ENCODE measurements at places on chromosomes 6 and 20.

GRCh38 chr20:58416835-58417234 lies 27.8 kb downstream of the VAPB start:
- no peak for DNase-seq

GRCh38 chr6:163338671-163339405 lies 75.7 kb upstream of the QKI start:
- DNase-seq = no peak

DNA sequence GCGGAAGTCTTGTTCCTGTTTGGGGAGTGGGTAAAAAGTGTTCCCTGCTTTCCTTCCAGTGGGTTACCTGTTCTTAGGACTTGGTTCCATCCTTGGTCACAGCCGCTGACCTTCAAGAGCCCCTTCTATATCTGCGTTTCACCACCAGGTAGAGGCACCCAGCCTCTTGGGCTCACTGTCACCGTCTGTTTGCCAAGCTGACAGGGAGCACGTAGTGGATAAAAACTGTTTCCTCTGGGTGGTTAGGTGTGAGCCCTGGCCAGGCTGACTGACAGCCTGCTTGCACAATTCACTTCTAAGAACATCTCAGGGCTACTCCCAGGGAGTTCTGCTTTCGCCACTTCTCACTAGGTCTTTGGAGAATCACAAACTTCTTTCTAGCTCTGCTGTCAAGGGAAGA lies 1.8 kb upstream of the JPH2 start:
- no peak for DNase-seq

DNA sequence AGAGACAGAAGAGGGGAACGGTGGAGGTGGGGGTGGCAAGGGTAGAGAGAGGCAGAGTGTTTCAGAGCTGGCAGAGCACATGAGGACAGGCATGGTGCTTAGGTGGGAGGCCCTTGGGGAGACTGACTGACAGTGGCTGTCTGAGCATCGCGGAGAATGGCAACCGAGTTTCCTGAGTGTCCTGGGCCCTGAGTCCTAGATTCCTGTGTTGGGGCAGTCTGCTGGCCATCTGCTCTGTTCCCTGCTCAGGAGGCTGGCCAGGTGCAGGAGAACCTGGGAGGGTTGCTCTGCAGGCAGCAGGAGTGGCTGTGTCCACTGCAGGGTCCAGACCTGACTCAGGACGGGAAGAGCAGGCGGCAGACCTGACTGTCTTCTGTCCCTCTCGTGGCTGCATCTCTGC lies 248.9 kb downstream of the LRFN2 start:
- DNase-seq = no peak

- DNase-seq = no peak
Observed at GRCh38 chr20:9130521-9130920, 61.6 kb downstream of the PLCB4 start.

- no peak for DNase-seq
Observed at GRCh38 chr6:91569071-91569470, 982.2 kb upstream of the MAP3K7 start.

DNA sequence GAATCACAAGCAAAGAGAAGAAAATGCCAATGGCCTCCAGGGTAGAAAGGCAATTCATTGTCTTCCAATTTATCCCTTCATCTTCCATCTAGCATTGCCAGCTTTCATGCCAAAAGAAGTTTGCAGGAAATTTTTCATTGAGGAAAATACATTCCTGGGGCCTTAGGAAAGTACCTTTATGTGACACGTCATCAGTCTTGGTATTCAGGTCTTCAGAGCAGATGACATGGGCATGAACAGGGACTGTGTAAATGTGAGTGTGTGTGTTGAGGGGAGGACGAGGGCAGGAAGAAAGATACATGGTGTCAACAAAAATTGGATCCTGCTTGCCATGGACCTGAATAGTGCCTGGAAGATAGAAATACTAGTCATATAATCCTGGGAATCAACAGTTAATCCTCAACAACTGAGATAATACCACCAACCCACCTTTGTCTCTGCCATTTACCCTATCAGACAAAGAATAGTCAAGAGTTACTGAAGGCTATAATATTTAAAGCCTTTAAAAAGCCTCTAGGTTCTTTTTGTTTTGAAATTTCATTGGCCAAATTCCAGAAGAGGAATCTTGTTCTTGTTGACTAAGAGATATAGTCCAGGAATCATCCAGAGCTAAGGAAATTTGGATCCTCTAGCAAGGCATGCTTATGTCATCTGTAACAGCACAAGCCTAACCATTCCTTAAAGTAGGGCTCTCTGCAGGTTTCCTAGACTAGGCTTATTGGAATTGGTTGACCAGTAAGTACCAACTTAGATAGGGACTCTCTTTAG lies 405.8 kb upstream of the SASH1 start:
- DNase-seq = no peak

DNA sequence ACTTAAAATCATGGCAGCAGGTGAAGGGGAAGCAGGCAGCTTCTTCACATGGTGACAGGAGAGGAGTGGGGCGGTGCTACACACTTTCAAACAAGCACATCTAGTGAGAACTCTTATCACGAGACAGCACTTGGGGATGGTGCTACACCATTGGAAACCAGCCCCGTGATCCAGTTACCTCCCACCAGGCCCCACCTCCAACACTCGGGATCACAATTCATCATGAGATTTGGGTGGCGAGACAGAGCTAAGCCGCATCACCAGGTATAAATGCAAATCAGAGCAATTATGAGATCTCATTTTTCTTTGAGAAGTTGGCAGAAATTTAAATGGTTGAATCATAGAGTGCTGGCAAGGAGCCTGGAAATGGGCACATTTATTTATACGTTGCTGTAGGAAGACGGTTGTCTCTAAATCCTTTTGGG lies 31.4 kb downstream of the IGF2R start:
- DNase-seq = no peak

DNA sequence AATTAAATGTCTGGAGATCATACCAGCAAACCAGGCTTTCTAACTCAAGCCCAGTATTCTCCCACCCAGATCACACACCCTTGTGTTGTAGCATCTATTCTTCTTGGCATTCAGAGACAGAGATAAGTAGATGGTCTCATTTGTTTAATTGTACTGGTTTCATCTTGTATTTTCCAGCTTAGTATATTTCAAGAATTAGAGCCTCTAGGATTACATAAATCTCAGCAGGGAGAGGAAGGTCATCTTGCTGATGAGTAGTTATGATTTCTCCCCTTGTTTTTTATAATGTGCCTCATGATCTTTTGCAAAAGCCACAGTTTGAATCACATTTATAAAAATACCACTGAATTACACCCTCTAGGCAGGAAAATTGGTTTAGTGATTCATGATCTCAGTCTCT lies 106.6 kb upstream of the NRSN1 start:
- no peak for DNase-seq

DNA sequence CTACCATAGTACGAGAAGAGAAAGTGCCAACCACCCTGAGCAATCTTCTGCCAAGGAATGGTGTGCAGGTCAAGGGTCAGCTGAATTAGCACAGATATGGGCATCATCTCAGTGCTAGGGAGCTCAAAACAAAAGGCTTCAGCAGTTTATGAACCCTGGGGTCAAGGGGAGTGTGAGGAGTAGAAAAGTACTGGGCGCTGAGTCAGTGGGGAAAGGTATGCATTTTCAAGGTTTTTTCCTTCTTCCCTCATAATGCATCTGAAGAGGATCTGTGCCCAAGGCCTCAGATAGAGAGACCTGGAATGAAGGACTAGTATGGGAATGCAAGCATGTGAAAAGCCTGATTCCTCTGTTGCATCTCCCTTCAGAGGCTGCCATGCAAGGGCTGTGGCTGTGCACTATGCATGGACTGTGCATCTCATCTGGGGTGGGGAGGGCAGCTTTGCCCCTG lies 81.7 kb downstream of the PERP start:
- DNase-seq = no peak

DNA sequence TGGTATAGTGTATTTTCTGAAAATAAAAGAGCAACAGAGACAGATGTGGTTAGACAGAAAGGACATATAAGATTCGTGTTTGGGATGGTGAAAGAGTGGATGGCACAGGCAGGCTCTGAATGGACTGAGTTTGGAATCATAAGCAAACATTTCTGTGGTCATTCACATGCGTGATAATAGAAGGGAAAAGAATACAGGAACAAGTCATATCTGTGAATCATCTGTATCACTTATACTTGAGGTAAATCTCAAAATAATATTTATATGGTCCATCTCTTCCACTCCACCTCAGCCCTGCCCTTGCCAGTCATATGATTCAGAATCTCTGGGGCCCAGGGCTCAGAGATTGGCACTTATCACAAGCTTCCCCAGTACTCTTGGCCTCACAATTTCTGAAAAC lies 535.1 kb downstream of the BCKDHB start:
- no peak for DNase-seq

GRCh38 chr6:121944354-121944753 lies 455.1 kb upstream of the HSF2 start:
- no peak for DNase-seq

DNA sequence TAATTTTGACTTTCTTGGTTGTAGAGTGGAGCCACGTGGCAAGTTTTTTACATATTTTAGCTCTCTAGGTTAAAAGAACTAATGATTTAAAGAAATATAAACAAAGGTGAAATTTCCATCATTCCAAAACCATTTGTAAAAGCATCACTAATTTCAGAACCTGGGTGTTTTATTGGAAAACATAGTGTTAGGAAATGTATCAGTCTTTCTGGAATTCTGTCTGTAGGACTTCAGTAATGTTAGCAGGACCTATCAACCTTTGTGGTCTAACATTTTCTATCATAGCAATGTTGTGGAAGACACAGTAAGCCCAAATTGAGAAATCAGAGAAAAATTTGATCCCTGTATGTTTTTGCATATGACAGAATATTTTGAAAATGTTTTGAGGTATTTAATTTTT lies 28.3 kb downstream of the L3MBTL3 start:
- DNase-seq = no peak

DNA sequence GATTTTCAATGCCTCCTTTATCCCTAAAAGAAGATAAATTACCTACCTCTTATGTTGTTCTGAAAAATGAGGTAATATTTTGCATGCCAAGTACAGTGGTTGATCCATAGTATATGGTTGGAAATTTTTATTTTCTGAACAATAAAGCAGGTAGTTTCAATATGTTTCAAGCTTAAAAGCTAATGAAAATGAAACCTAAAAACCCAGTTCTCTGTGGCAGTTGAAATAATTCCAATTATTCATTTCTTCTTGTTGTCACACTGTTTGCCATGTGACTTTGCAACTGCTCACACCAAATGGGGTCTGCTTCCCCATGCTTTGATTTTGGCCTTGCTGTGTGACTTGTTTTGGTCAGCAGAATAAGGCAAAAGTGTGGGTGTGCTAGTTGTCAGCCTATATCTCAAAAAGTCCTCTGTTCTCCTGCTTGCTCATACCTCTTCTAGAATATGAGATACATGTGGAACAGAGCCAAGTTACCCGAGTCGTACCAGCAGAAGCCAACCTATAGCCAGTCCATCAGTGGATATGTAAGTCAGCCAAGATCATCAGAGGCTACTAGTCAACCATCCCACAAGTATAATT lies 197.2 kb upstream of the THEMIS start:
- DNase-seq = no peak

DNA sequence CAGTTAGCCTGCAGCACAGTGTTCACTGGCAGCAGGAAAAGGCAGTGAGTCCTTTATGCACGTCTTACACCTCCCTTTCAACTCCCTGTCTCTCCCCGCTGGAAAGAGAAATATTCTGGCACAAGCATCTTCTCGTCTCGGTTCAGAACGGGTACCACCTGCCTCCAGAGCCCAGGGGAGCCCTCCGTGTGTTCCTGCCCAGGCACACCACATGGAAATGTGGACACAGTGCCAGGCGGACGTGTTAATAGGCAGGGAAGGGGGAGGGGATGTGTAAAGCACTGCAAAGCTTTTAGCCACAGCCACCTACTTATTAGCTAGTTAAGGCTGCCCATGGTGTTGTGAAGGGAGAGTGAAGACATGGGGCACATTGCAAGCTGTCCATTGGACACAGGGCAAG lies 219.7 kb downstream of the FARS2 start:
- DNase-seq = no peak

- no peak for DNase-seq
Observed at GRCh38 chr6:143707697-143708096, 29.9 kb downstream of the PHACTR2 start.

- no peak for DNase-seq
Observed at GRCh38 chr6:148495029-148495428, 152.4 kb downstream of the SASH1 start.

GRCh38 chr20:60352596-60352995 lies 394.4 kb downstream of the CDH26 start:
- no peak for DNase-seq

DNA sequence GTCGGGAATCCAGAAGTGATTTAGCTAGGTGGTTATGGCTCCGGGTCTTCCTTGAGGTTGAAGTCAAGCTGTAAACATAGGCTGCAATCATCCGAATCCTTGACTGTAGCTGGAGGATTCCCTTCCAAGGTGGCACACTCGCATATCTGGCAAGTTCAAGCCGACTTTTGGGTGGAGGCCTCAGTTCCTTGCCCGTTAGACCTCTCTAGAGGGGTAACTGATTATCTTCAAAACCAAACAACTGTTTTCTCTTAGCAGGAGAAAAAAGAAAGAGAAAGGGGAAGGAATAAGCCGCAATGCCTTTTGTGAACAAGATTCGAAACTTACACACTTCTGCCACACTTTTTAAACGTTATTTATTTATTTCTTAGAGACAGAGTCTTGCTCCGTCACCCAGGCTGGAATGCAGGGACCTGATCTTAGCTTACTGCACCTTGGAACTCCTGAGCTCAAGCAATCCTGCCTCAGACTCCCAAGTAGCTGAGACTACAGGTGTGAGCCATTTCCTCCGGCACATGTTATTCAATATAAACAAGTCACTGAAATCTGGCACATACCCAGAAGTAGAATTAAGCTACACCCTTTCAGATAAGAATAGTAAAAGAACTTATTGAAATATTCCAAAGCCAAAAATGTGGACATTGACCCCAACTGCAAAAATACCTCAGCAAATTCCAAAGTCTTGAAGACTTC lies 76.3 kb downstream of the HFE start:
- no peak for DNase-seq

DNA sequence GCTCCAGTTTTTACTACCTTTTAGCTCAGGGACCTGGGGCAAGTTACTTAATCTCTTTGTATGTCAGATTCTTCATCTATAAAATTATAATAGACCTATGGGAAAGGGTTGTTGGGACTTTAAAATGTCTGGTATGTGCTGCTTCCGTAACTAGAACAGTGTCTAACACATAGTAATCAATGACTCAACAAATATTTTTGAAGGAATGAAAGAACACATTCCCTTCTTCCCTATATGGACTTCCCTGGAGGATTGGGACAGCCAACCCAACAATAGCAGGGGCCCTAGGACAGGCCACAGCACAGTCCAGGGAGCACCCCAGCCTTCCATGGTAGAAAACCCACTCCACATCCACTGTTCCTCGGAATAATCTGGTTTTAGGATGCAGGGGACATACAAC lies 50.7 kb upstream of the TPD52L1 start:
- no peak for DNase-seq

- no peak for DNase-seq
Observed at GRCh38 chr20:50590348-50590664, 80.1 kb downstream of the PTPN1 start.

GRCh38 chr6:135181333-135182070 lies 394 bp downstream of the MYB start:
- DNase-seq = no peak

DNA sequence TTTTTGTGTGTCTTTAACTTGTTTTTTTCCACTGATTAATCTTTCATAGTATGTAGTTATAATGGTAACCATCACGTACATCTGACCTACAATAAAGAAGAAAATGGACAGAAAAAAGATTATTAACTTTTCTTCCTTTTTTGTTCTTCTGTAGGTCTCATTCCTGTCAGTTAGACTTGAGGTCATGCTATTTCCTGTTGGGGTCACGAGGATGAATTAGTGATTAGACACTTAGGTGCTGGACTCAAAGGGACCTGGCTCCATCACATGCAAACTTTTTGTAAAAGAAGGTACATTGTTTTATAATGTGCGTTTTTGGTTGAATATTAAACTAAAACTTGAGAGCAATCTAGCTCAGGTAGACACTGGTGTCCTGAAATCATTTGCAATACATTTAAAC lies 14.8 kb downstream of the MARCKS start:
- DNase-seq = no peak

Data from GM18507 (cell line).